ENCODE measurements at places on chromosomes 5 and 9.

DNA sequence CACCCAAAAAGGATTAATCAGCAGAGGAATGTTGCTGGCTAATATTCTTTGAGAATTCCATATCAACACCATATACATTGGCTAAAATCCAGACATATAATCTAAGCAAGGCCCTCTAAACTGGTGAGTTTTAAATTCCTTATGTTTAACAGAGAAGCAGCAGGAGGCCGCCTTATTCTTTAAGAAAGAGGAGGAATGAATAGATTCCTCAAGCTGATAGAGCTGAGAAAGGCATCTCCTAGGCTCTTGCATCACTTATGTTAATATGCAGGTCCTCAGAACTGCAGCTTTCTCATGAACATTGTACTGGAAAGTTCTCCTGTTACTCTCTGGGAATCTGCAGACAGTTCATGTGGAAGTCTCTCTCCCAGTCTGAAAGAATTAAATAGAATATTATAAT is 20.1 kb upstream of the SMARCA2 start:
- DNase-seq = no peak

GRCh38 chr5:57431759-57432158 is 50.9 kb downstream of the ACTBL2 start:
- DNase-seq = no peak

GRCh38 chr9:88075966-88076285 is 62.3 kb downstream of the SPATA31C2 start:
- peak; percentile 2 for DNase-seq

DNA sequence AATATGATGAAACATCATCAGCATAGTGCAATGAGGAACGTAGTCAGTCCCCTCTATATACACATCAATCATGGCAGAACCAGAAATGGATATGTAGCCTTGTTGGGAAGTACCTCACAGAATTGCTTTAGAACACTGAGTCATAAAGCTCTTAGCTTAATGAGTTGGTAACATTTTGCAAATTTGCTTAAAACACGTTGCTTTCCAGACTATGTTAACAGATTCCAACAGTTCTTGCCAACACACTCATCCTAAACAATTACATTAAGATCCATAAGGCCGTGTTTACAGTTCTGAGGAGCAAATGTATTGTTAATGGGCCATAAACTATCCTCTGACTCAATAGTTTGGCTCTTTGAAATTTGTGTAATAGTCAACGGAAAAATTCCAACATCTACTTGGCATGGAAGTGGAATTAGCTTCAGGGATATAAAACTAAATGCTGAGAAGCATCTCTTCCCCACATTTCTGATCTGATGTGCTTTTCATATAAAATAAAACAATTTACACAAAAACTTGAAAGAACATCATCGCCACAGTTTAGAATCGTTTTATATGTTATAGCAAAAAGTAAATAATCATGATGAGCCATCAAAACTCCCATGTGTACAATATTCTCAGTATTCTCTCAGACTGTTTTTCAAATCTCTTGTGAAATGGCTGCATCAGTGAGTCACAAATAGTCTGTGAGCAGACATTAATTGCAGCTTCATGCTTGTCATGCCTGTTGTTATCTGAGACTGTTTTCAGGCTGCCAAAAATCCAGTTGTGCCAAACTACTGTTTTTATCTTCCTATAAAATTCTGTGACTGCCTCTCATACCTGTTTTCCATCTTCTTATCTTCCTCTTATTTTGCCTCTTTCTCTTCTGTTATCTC is 291.9 kb downstream of the COX7C start:
- peak; percentile 47 for DNase-seq

DNA sequence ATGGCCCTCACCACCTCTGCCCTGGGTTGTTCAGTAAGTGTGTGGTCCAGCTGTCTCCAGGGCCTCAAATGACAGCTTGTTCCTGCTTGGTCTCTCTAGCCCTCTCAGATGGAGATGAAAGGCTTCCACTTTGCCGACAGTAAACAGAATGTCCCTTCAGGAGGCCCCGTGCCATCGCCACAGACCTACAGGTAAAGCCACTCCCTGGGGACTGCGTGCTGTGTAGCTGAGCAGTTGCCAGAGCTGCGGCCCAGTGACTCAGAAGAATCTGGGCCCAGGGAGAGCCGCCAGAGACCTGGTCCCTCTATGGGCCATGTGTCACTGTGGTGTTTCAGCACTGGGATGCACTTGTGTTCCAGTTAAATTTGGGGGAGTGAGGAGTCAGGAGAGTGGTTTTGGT is 10.6 kb upstream of the POMT1 start:
- DNase-seq = no peak

DNA sequence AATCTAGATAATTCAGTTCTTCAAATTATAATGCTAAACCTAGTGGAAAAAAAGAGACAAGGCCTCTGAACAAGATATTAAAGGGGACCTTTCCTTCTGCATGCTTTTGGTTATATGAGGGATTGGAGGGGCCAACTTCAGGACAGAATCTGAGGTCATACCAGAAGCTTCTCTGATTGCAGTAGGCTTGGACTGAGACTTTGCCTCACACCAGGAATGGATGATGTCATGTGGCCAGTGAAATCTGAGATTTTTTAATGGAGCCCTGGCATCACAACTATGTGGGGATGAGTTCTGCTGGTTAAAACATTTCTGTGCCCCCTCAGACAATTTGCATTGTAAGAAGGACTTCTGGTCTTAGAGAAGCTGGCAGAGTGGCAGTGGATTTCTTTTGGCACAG is 88.6 kb downstream of the ANGPTL2 start:
- no peak for DNase-seq

- no peak for DNase-seq
Observed at GRCh38 chr9:105972466-105973204, 278.3 kb downstream of the TMEM38B start.

DNA sequence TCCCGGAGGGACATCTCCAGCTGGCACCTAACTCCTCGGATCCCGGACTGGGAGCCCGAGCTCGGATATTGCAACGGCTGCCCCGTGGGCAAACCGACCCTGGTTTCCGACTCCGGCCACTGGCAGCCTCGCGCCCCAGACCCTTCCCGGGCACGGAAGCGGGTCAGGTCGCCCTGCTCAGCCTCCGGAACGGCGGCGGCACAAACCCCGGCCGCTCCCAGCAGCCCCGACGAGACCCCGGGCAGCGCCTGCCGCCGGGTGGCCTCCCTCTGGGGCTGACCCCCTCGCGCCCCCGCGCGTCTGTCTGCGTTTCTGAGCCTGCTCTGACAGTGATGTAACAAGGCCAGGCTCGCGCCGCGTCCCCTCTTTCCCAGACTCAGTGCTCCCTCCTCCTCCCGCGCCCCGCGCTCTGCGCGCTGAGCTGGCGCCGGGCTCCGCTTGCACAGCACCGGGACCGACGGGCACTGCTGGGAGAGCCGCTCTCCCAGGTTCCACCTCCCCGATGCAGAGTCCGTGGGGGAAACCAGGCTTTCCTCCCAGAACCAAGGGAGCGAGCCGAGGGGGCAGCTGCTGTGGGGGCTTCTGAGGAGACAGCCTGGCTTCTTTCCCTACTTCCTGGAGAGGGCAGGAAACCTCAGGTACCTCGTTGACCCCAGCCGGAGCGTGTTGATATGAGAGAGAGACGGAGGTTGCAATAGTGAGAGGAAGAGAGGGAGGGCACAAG is at the start of gene TMEM215:
Gene TMEM215, plus strand, starts transcription at position 373 of the 724 bp plus-strand sequence. CDS start 644 bp downstream, outside the sequence.
- DNase-seq = no peak

DNA sequence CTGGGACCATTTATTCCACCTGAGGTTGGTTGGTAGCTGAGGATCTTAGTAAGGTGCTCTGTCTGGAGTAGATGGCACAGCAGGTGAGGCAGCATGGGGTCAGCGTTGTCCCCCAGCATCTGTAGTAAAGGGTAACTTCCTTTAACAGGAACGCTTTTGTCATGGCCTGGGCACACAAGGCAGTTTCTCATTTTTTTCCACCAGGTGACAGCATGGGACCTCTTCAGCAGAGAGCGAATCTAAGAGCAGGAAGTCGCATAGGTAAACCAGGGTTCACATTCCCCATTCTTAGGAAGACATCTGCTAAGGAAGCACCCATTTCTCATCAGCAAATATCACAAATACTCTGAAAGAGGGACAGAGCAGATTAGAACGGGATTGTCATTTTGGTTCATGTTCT is 56.5 kb downstream of the GPR107 start:
- no peak for DNase-seq

- no peak for DNase-seq
Observed at GRCh38 chr5:72138943-72139521, 31.8 kb downstream of the MAP1B start.

- no peak for DNase-seq
Observed at GRCh38 chr5:80662108-80662507, 7.3 kb upstream of the DHFR start.

DNA sequence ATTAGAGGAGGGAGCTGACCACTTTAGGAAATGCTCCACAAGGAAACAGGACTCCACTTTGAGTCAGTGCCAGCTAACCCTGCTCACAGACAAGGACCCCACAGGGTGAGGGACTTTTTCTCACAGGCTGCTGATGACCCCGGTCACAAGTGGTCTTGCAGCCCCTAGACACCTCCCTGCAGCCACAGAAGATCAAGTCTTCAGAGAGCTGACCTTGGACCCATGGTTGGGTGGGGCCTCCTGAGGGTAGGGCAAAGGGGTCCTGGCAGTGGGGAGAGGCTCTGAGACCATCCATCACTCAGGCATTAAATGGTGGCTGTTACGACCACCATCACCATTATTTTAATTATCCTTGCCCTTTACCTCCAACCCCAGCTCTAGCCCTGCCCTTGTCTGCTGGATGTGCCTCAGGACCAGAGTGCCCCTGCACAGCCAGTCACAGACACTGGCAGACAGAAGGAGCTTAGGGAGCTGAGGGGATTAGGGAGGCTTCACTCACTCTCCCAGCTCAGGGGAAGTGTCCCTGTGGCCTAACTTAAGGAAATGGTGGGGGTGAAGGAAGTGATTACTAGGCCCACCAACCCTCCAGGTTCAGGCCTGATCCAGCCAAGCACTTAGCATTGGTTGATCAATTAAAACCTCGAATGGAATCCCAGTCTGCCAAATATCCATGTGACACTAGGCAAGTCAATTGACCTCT is 1.6 kb downstream of the ACSL6 start:
- DNase-seq = no peak

DNA sequence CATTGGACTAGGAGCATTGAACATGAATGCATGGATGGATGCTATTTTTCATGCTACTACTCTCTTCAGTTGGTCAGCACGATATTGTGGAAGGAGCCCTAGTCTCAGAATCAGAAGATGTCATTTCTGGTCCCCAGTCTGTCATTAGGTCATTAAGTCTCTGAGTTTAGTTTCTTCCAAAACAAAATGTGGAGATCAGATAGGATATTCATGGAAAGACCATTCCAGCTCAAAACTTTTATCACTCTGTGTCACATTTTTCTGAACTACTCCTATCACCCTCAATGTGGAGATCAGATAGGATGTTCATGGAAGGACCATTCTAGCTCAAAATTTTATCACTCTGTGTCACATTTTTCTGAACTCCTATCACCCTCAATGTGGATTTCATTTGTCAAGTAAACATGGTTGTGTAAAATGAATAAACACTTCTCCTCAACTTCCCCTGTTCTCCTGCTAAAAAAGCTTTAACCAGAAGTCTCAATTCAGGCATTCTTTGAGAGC is 296.8 kb downstream of the MRPS30 start:
- DNase-seq = no peak

- no peak for DNase-seq
Observed at GRCh38 chr5:123105864-123106263, 16.8 kb downstream of the PRDM6 start.

DNA sequence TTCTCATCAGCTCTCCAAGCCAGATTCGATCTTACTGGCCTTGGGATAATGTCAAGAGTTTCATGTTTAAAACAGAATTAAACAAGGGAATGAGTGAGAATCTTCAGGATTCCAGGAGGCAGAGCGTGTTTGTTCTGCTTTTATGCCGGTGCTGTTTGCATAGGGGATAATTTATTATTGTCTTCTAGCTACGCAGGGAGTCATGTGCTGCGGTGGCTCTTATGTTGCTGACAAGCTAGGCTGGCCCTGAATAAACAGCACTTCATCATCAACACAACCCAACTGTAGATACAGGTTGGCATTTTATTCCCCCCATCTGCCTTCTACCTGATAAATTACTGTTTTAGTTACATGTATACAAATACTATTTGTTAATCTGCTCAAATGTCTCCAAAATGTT is 47.1 kb upstream of the PCA3 start:
- no peak for DNase-seq

DNA sequence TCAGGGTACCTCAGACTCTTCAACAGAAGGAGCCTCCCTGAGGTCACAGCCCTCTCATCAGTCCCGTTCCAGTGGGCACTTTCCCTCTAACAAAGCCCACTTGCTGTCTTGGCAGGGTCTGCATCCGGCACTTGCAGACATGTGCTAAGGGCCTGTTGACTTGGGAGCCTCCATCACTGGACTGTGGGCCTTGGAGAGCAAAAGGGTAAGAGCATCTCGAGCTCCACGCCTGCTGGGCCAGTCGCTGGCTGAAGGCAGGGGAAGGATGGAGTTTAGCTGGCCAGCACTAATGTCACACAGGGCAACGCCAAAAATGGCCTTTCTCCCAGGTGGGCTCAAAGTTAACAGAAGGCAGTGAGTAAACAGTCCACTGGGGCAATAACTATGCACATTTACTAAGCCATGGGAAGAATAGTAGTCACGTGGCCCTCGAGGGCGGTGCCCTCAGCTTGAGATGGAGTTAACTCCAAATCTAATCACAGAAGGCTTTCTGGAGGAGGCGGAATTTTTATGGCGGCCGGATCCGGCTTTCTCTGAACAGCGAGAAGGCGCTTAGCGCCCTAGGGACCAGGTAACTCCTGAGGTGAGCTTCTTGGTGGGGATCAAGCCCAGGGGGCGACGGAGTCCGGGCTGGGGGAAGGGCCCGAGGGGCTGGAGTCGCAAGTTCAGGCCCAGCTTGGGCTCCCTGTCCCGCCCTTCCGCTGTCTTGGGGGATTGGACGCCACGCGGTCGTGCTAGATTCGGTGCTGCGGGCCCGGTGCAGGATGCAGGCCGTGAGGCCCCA is 2.0 kb upstream of the NSD1 start:
- DNase-seq = no peak

GRCh38 chr5:102554728-102555127 is 55.9 kb upstream of the SLCO6A1 start:
- no peak for DNase-seq
